ENCODE measurements at places on chromosomes 4 and X.

DNA sequence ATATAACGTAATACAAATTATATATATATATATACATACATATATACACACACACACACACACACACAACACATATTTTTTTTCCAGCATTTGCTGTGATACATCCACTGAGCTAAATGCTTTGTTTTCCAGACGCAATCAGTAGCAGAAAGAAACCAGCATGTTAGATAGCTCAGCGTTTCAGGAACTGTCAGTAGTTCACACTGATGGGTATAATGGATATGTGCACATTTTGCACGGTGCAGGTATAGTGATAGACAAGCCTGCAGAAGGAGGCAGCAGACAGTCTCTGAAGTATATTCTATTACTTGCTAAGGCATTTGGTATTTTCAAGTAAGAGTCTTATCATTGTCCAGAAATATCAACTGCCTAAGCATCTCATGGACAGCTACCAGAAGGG, 741.6 kb upstream of the HS3ST1 start:
- DNase-seq: no peak

GRCh38 chr4:47639531-47639930, 154.5 kb downstream of the ATP10D start:
- no peak for DNase-seq

GRCh38 chr4:2940267-2941137, 22.7 kb downstream of the NOP14 start:
- no peak for DNase-seq

- no peak for DNase-seq
These were observed 69.1 kb upstream of the WDR1 start for GRCh38 chr4:10185518-10186227.

DNA sequence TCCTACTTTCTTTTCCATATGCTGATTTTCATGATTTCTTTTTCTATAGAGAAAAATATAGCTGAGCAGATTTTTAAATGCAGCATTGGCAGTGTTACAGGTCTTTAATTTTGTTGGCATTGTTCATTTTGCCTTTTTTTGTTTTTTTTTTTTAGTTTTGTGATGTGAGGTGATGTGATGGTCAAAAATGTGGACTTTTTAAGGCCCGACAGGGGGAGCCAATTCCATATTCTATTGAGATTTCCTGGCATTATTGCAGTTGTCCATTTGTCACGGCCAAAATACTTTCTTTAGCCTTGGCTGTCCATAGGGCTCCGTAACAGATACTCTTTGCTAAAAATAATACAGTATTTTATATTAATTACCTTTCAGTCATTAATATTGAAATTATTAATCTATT, 47.8 kb downstream of the SLIT2 start:
- no peak for DNase-seq

All from stimulated activated CD4-positive, alpha-beta T cell treated with anti-CD3 and anti-CD28 coated beads, Interleukin-12 subunit alpha, Interleukin-12 subunit beta, amount 100 ng/mL, for 4 hours (primary cell).